ENCODE measurements at places on chromosomes 7 and 10.

GRCh38 chr7:38160003-38160571, 18.0 kb upstream of the STARD3NL start:
- DNase-seq = no peak

GRCh38 chr10:14447094-14447839, 116.5 kb upstream of the FRMD4A start:
- no peak for DNase-seq

DNA sequence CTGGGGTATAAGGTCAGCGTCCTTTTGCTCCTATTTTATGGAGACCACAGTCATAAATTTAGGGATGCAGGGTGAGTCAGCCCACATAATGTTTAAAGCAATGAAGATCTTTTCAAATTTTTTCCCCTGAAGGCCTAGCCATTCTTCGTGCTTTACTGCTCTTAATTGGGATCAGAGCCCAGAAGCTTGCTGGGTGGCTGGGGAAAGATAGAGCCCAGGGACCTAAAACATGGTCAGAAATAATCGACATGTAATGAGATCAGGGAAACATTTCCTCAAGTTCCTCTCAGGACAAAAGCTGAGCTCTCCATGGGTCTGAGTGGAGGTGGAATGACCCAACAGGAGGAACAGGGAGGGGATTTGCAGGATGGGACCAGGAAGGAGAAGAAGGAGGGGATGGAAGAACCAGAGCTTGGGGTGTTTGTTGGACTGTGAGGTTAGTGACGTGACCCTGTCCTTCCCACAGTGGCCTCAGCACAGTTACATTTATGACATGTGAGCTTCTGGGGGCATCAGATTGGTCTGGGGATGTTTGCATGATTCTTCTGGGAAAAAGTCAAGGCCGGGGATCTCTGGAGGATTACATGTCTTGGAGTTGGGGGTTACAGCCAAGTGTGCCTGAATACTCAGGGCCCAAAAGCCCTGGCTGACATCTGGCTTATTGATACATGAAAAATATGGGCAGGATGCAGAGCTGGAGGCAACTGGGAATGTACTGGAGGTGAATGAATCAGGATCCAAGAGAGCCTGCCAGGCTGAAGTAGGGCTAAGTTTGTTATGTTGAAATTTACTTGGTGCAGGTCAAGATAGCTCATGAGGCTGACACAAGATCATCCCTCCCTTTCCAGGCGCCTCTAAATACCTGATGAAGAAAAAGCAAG, 477.9 kb downstream of the RPS24 start:
- no peak for DNase-seq

DNA sequence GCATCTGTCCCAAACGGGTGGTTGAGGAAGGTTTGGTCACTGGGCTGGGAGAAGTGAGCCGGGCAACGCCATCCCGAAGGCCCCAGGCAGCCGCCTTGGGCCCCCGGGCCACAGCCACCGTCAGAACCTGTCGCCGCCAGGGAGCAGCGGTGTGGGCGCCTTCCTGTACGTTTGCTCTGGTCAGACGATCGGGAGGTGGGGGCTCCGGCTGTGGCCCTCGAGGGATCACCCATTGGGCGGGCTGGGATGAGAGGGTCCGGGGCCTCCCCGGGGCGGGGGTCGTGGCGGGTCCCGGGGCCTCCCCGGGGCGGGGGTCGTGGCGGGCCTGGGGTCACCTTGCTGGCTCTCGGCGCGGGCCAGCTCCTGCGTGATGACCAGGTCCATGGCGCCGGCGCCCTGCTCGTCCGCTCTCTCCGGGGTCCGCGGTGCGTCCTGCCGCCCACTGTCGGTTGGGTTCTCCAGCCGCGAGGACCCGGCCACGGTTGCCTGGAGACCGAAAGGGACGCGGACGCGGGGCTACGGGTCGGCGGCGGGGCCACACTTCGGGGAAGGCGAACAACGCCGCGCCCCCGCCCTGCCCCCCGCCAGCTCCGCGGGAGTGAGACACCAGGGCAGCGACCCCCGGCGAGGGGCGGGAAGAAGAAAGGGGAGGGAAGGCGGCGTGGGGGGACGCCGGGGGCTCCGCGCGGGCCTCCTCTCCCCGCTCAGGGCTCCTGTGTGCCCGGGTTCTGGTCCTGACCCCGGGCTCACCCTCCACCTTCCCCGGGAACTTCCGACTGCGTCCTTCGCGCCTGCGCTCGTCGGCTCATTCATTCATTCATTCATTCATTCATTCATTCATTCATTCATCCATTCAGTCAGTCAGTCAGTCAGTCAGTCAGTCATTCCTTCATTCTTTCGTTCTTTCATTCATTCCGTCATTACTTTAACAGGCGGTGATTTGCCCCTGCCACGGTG, at the start of gene CFAP46:
CFAP46 (minus strand) TSS at position 470 of the 957 bp plus-strand sequence; CDS start at position 384, 86 bp downstream.
- no peak for DNase-seq

GRCh38 chr7:69768986-69769595, 170.8 kb downstream of the AUTS2 start:
- no peak for DNase-seq

DNA sequence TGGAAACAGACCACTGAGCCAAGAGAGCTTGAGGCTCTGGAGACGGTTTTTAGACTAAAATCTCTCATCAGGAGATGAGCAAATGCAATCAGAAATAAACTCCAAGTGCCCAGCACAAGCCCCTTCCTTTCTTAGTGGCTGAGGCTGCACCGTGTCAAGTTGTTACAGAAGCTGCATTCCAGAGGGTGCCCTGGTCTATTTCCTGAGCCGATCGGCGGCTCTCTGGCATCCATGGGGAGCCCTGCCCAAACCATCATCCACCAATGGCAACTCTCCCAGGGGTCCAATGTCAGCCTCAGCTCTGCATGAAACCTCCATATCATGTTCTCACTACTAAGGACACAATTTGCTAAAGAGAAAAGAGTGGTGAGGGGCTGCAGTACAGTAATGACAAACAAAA, 89.6 kb downstream of the SVIL start:
- no peak for DNase-seq

- no peak for DNase-seq
Measured at GRCh38 chr7:51702673-51703072, 386.1 kb upstream of the COBL start.

DNA sequence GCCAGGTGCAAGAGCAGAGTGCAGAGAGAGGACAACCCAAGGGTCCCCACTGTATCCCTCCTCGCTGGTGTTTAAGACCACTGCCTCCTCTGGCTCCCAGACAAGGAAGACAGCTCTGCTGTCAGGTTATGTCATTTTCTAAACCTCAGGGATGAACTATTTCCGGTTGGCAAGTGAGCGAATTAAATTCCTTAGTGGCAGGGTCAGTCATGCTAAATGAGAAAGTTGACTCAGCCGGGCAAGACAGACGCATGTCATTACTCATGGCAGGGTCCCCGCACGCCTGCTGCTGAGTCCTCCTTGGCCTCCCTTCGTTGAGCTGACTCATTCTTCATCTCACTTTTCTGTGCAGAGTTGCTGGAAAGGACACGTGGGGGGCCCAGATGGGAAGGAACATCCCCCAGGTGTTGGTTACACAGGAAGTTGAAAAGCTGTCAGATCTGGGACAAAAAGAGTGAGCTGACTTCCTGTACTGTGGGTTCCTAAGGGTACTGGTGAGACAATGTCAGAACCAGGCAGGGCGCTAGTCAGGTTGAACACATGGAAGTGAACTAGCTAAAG, 47.1 kb upstream of the UCN3 start:
- peak; percentile 3 for DNase-seq

- DNase-seq = no peak
Measured at GRCh38 chr7:157088136-157088535, 50.6 kb upstream of the UBE3C start.

DNA sequence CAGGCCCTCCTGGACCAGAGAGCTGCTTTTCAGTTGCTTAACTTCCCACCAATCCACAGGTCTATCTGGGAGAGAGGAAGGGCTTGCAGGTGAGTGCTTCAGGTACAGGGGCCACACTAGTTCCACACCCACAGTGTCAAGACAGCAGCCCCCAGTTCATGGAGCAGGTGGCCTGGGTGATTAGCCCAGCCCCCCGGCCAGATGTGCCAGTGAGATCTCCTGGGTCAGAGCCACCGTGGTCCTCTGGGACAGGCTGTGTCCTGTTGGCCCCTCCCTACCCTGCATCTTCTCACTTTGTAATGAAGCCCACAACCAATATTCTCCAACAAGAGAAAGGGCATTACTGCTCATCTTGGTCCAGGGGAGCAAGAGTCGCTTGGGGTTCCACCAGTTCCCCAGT, 30.6 kb downstream of the DRGX start:
- no peak for DNase-seq

- DNase-seq = no peak
Measured at GRCh38 chr7:131212114-131212513, 115.6 kb upstream of the MKLN1 start.
